ENCODE measurements at places on chromosomes 7 and 10. TPM values are rescaled to one million over a fixed set of nuclear protein-coding genes. Genes with fewer than 3 reads are reported as not detected.

Gene CALHM1
- not detected for polyA plus RNA-seq

Gene NEURL1
- 0.32 TPM for polyA plus RNA-seq

Gene GNGT1
- not detected for polyA plus RNA-seq

Gene LRRD1
- not detected for polyA plus RNA-seq

Gene NOD1
- polyA plus RNA-seq, result 2.9 TPM

Gene CRYGN
- not detected for polyA plus RNA-seq

Gene MEIG1
- polyA plus RNA-seq, result 0.57 TPM

Gene GRID1
- not detected for polyA plus RNA-seq

Gene CCDC146
- 0.79 TPM for polyA plus RNA-seq
